ENCODE measurements at places on chromosomes 3 and 15.

DNA sequence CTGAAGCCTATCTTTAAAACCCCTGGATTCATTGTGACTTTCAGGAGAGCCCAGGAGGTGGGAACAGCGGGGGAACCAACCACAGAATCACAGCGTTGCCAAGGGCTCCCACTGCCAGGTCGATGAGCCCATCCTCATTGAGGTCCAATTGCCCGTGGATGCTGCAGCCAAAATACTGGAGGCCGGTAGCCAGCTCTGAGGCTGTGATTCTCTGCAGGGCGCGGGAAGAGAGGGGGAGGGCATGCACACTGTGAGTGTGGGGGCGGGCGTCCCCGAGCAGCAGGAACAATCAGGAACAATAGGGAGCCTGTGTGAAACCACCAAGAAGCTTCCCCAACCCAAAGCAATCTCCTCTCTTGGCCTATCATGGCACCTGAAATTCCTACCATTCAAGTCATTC lies 53.4 kb downstream of the FEM1B start:
- DNase-seq = no peak

DNA sequence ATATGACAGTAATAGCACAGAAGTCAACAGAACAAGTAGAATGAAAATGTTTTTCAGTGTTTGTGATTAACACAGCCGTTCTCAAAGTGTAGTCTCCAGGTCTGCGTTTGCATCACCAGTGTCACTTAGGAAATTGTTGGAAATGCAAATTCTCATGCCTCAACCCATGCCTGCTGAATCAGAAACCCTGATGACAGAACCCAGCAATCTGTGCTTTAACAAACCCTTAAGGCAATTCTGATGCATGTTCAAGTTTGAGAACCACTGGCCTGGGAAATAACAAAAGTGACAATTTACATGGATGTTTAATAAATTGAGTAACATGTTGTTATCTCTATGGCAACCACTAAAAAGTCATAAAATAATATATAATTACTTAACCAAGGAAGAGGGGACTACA lies 103.1 kb upstream of the ATP11B start:
- no peak for DNase-seq

DNA sequence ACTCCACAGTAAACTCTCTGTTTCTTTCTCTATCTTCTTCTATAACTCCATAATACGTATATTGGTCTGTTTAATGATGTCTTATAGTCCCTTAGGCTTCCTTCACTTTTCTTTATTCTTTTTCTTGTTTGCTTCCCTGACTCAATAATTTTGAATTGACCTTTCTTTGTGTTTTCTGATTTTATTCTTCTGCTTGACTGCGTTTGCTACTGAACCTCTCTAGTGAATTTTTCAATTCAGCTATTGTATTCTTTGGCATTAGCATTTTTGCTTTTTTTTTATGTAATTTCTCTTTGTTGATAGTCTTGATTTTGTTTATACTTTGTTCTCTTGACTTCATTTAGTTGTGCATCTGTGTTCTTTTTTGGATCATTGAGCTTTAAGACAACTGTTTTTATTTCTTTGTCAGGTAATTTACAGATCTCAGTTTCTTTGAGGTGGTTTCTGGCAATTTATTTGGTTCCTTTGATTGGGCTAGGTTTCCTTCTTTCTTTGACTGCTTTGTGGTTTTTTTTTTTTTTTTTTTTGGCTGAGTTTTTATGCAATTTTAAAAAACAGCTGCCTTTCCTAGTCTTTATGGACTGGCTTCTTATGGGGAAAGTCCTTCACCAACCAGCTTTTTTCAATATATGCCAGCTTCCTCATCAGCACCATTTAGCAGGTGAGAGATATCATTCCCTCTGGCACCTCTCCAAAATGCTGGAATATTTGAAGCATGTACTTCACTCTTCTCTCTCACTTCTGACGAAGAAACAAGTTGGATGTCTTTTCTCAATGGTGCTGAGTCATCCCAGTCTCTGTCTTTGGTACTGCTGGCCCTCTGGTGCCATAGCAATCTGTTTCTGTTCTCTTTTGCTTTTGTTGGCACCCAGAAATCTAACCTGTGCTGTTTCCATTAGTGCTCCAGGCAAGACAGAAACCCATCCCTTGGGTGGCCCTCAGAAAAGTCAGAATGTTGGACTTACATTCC lies 17.6 kb downstream of the RSRC1 start:
- no peak for DNase-seq

- no peak for DNase-seq
These were observed 15.3 kb downstream of the PSMD6 start for GRCh38 chr3:64008017-64008416.

- DNase-seq = no peak
These were observed 103.1 kb upstream of the MRPL3 start for GRCh38 chr3:131605916-131606315.

GRCh38 chr3:195767792-195768191 lies 43.9 kb downstream of the MUC4 start:
- no peak for DNase-seq

GRCh38 chr15:56532721-56533460 lies 68.0 kb upstream of the MNS1 start:
- no peak for DNase-seq
